ENCODE measurements at places on chromosomes 12 and 14.

DNA sequence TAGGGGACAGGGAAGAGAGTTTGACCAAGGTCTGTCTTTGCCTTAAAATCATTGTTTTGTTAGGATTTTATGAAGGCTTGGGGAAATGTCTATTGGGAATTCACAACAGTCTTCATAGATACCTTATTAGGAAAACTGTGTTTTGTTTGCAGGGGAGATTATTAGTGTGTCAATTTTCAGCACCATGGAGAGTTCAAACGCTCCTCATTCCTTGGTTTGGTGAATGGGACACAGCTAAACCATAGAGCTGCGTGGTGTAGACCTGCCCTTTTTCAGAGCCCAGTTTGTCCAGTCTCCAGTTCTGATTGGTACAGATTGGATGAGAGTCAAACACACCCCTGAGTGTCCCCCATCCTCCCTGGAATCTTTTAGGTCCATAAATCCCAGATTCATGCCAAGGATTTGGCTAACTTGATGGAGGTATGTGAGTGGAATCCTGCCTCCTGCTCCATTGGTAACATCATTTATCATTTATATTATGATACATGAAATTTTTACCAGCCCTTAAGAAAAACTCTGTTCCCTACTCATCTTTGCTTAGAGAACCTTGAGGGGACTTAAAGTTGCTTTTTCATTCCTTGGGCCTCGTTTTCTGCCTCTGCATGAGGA lies 12.0 kb downstream of the NGDN start:
- no peak for DNase-seq

GRCh38 chr14:89325299-89325883 lies 91.6 kb downstream of the FOXN3 start:
- no peak for DNase-seq

GRCh38 chr12:116066381-116067230 lies 210.9 kb downstream of the MED13L start:
- no peak for DNase-seq

DNA sequence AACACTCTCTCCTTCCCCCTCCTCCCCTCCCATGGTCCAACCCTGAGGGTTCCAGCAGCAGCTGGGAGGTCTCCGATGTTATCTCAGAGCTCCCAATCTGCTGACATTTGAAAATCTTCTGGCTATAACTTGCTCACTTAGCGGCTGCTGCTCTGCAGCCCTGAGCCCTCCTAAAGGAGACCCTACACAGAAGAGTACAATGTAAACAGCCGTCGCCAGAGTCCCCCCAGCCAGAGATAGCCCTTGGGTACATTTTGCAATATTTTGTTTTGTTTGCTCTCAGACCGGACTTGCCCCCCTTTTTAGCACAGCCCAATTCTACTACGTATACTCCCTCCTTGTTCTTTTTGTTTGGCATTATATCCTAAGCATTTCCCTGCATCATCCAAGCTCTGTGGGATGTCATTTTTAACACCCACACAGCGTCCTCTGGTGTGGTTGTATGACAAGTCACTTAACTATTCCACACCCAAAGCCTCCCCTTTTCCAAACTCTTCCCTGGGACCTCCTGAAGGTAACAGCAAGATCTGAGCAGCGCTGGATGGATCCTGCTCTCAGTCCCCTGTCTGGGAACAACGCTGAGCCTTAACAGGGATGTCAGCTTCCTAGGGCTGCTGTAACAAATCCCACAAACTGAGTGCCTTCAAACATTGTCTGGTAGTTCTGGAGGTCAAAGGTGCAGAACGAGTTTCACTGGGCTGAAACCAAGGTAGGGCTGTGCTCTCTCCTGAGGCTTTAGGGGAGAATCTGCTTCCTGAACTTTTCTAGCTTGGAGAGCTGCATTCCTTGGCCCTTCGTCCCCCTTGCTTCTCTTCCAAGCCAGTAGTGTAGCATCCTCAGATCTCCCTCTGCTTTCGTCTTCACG lies 25.3 kb upstream of the TCL1B start:
- DNase-seq: no peak

DNA sequence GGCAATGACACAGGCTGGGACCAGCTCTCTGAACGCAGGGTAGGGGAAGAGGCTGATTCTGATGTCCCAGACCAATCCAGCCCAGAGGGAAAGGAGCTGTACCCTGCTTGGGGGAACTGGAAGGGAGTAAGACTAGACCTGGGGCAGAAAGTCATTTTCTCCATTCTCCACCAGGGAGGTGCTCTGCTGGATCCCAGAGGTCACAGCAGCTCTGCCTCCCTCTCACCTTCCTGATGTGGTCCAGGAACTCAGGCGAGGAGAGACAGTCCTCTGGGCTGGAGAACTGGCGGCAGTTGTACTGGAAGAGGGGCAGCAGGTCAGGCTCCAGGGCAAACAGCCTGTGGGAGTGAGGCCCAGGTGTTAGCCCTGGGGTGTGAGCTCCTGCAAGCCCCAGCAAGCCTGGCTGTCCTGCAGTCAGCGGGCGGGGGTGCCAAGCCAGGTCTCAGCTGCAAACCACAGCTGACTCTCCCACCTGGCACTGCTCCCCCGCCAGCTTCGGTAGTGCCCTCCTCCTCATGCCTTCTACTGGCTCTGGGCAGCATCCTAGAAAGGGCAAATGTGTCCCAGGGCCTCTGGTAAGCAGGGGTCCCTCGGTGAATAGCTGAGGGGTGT lies 1.9 kb downstream of the NGB start:
- DNase-seq: no peak

DNA sequence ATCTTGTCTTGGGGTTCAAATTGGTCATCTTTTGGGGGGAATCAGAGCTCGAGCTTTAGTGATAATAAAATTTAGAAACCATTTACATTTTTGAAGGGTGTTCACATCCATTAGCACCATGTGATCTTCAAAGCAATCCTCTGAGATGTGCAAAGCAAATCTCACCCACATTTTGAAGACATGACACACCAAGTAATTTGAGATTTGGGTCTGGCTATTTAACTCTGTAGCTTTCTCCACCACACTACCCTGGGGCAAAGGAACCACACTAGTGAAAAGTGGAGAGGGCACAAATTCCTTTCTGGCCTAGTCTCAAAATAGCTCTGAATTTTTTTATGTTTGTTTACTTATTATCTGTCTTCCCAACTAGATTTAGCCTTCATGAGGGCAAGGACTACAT lies 46.6 kb upstream of the TMEM233 start:
- DNase-seq: no peak

GRCh38 chr14:52272375-52272774 lies 4.9 kb downstream of the PTGDR start:
- DNase-seq: no peak

DNA sequence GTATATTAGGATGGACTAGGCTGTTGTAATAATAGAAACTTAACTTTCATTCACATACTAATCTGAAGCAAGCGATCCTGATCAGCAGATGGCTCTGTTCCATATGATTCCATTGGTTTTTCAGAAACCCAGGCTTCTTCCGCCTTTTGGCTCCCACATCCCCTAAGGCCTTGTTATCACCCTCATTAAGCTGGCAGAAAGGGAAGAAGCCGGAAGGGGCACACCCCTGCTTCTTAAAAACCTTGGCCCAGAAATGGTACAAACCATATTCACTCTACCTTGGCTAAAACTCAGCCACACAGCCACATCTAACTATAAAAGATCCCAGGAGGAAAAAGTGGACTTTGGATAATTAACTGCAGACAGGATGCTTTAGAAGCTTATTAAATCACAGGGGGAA lies 329.2 kb downstream of the PCNX1 start:
- DNase-seq: no peak

GRCh38 chr12:6336889-6337853 lies 4.7 kb downstream of the TNFRSF1A start:
- DNase-seq: no peak

GRCh38 chr12:6198985-6199530 lies 1.1 kb upstream of the CD9 start:
- no peak for DNase-seq

- no peak for DNase-seq
These were observed 86.3 kb downstream of the DRAM1 start for GRCh38 chr12:101963697-101964096.

GRCh38 chr12:6822426-6823135 lies 960 bp downstream of the GPR162 start:
- no peak for DNase-seq

GRCh38 chr12:88642675-88643431 lies 62.6 kb upstream of the KITLG start:
- no peak for DNase-seq

DNA sequence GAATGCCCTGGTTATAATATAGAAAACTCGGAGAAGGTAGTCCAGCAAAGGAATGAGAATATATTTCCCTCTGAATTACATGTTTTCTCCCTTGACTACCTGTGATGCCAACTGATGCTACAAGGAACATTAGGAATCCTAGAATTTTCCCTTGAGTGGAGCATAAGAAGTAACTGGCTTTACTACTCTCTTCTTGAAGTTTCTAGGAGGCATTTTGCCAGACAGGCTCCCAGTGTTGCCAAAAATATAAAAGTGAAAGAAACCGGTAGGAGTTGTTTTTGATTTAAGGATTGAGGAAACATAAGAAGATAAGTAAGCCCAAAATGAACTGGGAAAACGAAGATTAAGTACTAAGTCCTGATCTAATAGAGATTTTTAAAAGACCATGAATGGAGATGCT lies 693.4 kb downstream of the NOVA1 start:
- DNase-seq: no peak

DNA sequence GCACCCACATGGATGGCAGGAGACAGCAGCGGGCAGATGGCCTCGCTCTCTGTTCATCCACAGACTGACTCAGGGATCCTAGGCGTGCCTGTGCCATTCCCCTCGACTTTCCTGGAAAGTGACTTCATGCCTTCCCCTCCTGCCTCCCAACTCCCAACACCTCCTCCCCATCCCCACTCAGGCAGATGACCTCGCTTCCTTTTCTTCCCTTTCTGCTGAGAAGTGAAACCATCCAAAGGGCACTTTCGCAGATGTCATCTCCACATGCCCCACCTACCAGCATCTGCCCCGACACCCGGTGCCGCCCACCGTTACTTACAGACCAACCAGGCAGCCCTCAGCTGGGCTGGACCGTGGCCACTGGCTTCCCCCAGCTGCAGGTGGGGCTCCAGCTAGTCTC lies 29.6 kb downstream of the BEGAIN start:
- DNase-seq: no peak

DNA sequence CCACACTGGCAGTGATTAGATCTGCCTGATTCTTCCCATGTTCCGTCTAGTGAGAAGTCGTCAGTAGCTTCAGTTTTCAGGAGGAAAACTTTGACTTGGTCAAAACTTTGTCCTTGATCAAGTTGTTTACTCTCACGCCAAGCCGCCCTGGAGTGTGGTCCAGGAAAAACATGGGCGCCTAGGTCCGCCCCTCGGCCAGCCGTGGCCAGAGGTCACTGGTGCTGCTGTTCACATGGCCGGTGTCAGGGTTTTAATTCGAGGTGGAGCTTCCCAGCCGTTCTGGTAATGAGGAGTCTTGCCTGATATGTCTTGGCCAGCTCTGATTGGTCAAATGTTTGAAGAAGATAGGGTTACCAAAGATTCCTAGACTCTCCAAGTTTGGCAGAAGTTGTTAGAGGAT lies 71.5 kb downstream of the PPP2R5C start:
- no peak for DNase-seq

GRCh38 chr12:31491841-31492598 lies 98.9 kb downstream of the DENND5B start:
- DNase-seq: peak; percentile 75

GRCh38 chr12:113057565-113058485 lies 1.3 kb downstream of the DTX1 start:
- no peak for DNase-seq

DNA sequence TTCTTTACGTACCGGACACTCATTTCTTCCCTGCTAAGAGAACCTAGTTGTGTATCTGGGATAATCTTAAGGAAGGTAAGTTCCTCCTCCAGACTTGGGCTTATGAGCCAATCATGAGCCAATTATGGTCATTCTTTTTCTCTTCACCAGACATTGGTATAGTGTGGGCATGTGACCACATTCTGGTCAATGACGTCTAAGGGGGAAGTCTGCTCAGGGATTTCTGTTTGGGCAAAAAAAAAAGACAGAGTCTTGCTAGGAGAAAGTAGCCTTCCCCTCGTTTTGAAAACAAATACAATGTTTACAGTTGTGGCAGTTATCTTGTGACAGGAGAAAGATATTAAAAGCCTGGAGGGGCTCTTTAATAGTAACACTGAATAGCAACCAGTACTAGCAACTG lies 20.1 kb upstream of the PLXNC1 start:
- DNase-seq: no peak

- DNase-seq: no peak
These were observed 1.6 kb downstream of the CEBPE start for GRCh38 chr14:23117371-23118020.

DNA sequence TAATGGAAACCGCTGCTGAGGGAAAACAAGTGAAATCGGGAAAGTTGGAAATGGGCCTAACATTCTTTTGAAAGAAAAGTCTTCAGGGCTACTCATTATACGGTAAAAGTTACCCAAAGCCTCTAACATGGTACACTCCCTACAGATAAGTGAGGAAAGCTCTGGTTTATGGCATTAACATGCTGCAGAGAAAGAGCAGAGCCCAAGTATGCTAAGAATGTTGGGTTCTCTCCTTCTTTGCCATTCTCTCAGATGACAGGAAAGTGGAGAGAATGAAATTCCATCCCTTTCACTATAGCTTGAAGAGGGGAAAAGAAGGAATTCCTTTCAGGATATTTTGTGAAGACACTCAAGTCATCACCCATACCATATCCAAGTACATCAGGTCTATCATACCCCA lies 348.0 kb downstream of the SEC23A start:
- DNase-seq: no peak

GRCh38 chr12:72560003-72560769 lies 288.0 kb downstream of the TRHDE start:
- DNase-seq: no peak

- DNase-seq: no peak
These were observed 16.4 kb upstream of the CD27 start for GRCh38 chr12:6428326-6428725.

GRCh38 chr12:130992448-130992847 lies 38.7 kb downstream of the ADGRD1 start:
- DNase-seq: no peak

- DNase-seq: peak; percentile 52
These were observed 108.4 kb downstream of the EMP1 start for GRCh38 chr12:13304924-13305323.

DNA sequence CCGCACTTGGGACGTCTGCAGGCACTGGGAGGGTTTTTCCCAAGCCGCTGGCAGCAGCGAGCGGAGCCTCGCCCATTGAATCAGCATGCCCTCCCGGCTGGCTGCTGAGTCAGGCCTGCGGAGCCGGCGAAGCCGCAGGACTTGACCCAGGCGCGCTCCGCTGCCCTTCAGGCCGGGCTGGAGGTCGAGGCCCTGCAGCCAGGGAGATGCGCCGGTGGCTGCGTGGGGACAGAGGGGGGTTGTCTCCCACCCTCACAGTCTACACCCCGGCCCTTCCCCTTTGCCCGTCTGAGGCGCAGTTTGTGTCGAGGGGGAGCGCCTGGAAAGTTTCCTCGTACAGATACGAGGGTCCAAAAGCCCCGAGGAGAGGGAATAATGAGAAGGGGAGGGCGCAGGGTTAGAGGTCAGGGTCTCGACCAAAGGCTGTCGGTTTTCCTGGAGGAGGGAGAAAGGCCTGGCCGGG lies 759 bp upstream of the KLC1 start:
- DNase-seq: peak; percentile 44

Measured in epithelial cell of proximal tubule (primary cell).